ENCODE measurements at places on chromosomes 1 and 21.

- no peak for DNase-seq
These were observed 25.0 kb downstream of the ABCA4 start for GRCh38 chr1:94095744-94096469.

GRCh38 chr21:41850085-41850484 is 29.1 kb downstream of the PRDM15 start:
- no peak for DNase-seq

- DNase-seq = no peak
These were observed 140.9 kb downstream of the TGFBR3 start for GRCh38 chr1:91744953-91745639.

DNA sequence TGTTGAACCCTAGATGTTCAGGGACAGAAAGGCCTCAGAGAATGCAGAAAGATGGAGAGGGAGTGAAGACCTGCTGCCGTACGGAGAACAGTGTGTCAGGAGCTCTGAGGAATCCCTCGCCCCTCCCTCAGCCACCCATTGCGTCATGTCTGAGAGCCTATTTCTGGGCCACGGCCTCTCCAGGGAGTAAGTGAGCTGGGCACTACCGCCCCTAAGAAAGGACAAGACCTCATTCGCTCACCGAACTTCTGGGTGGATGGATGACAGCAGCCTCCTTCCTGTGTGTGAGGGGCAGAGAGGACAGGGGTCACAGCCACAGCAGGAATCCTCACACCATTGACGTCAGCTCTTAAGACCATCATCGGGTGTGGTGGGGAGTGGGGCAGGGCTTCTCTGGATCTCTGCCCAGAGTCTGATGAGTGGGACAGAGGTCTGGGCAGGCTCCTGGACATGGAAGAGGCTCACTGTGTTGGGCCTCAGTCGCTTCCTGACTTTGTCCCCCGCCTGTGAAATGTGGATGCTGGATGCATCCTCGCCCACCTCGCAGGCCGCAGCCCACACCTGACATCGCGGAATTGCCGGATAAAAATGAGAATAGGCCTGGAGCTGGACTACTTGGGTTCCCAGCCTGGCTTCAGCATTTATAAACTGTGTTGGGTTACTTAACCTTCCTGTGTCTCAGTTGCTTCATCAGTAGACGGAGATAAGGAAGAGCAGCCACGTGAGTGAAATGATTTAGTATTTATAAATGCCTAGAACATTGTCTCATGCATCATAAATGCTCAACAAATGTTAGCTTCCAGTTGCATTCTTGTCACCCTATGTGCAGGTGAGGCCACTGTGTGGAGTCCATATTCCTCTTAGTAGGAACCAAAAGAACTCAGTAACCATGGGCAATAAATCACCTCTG is 238.6 kb downstream of the TRABD2B start:
- no peak for DNase-seq
